ENCODE measurements at places on chromosomes 11 and 22.

- no peak for DNase-seq
These were observed at the start of gene TMEM121B for GRCh38 chr22:17121233-17122195. Gene TMEM121B (minus strand): TSS chr22:17121360. CDS start chr22:17121127, 233 bp downstream.

GRCh38 chr11:120964857-120965256, 59.0 kb upstream of the TBCEL start:
- DNase-seq, result no peak

DNA sequence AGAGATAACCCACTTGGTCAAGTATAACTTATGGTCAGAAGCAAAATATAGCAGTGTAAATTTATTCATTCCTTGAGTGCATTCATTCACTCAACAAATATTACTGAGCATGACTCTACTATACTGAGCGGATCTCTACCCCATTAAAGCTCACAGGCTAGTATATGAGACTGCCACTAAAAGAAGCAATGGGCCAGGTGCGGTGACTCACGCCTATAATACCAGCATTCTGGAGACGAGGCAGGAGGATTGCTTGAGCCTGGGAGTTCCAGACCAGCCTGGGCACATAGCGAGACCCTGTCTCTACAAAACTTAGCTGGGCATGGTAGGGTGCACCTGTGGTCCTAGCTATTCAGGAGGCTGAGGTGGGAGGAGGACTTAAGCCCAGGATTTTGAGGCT, 197.6 kb upstream of the BLID start:
- DNase-seq, result no peak

DNA sequence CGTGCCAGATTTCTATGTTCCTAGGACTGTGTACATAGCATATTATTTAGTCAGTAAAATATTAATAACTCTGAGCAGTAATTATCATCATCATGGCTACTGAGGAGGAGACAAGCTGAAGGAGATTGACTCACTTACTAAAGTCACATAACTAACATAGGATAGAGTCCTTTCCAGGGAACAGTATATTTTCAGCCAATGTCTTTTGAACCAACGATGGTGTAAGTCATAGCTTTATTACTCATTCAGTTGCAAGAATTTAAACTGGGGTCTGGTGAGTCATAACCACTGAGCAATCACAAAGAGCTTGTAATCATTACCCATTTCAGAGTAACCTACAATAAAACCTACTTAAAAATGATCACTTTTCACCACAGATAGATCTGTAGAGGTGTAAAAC, 1564.8 kb upstream of the TENM4 start:
- no peak for DNase-seq

DNA sequence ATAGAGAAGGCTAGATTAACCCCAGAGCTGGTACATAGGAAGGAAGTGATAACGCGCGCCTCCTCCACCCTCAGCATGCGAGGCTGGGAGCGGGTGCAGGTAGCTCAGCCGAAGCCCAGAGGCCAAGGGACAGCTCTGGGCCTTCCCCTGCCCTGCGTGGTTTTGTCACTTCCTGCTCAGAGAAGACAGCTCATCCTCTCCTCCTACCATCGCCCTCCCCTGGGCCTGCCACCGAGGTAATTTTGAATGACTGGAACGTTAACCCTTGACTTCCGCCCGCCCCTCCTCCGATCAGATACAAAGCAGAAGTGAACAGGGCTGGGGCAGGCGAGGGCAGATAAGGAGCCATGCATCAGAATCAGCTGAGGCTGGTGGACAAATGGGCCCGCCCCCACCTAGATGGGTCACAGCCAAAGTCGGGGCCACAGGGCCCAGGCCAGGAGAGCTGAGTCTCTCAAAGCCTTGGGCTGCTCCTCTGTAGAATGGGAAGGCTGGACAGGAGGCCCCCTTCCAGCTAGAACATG, 1.6 kb downstream of the RAC2 start:
- peak; percentile 83 for DNase-seq

DNA sequence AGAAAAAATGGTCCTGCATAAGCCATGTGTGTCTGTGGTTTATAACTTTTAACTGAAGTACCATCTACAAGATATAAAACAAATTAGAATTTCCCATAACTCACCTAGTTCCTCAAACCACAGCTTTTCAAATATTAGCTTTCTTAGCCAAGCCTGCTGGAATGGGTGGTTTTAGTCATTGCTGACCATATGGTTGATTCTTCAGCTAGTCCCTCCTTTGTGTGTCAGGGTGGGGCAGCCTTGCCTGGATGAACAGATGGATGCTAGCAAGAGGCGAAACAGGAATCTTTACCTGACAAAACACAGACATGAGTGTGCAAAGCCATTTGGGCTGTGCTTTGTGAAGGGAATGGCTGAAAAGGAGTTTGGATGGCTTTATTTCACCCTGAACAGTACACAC, 6.9 kb upstream of the B3GNT6 start:
- DNase-seq, result no peak

- DNase-seq, result no peak
These were observed 31.2 kb upstream of the CHORDC1 start for GRCh38 chr11:90254065-90254464.

DNA sequence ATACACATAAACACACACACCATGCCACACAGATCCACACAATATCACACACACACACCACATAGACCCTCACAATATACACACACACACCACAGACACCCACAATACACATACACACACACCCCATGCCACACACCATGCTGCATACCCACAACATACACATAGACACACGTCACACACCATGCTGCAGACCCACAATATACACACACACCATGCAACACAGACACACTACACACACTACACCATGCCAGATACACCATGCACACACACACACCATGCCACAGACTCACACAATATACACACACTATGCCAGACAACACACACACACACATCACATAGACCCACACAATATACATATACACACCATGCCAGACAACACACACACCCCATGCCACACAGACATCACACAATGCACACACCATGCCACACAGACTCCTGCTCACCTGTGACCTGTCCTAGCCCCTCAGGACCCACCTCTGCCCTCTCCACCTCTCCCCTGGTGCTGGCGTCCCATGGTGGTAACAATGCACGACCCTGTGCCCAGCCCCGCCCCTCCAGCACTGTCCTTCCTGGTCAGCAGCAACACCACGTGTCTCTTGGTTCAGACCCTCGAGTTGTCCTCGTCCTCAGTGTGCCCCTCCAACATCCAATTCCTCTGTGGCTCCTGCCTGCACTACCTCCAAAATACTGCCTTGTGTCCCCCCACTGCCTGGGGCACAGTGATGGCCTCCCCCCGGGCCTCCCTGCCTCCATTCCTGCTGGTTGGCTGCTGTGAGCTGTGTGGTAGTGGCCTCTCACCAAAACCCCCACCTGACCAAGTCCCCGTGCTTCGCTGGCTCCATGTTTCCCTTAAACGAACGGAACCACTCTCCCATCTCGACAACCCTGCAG, 23.7 kb upstream of the RFPL3 start:
- no peak for DNase-seq

GRCh38 chr22:31431950-31432349, 32.5 kb downstream of the DRG1 start:
- DNase-seq, result no peak

DNA sequence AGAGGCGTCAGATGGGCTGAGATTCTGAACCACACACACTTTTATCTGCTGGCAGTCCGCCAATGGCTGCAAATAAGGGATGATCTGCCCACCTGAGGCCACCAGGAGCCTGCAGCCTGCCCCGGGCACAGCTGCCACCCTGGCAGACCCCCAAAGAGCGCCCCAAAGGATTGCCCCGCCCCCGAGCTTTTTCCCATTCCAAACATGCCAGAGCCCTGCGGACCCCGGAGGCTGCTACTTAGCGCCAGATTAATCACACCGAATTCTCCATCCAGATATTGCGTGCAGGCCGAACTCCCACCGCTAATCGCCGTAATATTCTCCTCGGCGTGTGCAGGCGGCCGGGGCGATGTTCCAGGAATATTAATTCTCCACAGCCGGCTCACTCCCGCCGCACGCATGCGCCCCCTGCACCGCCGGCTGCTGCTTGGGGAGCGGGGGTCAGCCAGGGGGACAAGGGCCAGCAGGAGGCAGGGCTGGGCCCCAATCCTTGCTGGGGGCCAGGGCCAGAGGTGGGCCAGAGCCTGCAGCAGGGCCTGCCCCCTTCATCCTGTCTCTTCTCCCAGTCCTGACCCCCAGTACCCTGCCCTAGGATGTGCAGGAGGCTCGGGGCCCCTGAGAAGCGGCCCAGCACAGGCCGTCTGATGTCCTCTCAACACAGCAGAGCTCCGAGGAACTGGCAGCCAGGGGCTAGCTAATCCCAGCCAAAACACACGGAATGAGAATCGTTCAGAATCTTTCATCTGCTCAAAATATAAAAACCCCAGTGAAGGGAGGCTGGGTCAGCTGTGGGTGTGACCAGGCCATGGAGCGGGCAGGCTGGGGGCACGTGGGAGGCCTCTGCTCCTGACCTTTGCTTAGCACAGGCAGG, 19.5 kb upstream of the TCF20 start:
- no peak for DNase-seq

GRCh38 chr22:17491090-17491640, 72.1 kb upstream of the SLC25A18 start:
- DNase-seq, result no peak

DNA sequence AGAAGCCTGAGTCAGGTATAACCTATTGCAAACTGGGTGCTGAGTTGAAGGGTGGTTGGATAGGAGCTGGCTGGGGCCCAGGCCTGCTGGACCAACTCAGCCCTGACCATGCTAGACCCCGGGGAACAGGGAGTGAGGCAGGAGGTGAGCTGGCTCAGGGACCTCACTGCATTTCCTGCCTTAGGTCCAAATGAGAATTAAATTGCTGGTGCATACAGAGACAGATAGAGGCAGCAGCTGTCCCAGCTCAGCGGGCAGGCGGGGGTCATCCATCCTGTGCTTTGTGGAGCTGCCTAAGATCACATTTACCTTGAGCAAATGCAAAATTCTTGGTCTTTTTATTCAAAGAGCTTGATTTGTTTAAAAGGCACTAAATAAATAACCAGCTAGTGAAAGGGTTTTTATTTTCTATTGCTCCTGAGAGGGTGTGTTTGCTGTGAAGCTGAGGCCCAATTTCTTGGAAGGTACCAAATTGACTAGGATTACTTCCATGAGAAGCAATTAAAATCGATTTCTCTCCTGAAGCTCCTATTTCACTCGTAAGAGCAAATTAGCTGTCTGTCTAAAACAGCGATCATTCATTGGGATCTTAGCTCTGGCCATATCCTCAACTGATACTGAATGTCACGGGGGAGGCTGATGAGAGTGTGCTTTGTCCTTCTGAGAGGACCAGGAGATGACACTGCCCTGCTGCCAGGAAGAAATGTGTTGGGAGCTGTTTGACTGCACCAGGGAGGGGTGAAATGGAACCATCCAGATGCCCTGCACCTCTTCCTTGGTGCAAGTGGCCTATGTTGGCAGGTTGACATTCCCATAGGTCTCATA, 24.9 kb downstream of the USH1C start:
- no peak for DNase-seq

GRCh38 chr11:10387206-10388083, 67.6 kb upstream of the AMPD3 start:
- DNase-seq, result no peak

DNA sequence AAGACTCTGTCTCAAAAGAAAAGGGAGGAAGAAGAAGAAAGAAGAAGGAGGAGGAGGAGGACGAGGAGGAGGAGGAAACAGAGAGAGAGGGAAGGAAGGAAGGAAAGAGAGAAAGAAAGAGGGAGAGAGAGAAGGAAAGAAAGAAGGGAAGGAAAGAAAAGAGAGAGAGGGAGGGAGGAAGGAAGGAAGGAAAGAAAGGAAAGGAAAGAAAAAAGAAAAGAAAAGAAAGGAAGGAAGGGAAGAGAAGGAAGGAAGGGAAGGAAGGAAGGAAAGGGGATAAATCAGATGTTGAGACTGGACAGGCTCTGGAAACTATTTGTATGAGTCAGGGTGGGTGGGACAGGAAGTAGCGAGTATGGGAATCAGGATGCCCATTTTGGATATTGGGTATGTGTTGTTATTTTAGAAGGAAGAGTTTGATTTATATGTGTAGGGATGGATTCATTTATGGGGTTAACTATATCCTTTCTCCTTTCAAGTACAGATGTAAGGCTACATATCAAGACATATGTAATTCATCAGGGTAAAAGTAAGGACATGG, 6.0 kb upstream of the RPL3 start:
- no peak for DNase-seq

DNA sequence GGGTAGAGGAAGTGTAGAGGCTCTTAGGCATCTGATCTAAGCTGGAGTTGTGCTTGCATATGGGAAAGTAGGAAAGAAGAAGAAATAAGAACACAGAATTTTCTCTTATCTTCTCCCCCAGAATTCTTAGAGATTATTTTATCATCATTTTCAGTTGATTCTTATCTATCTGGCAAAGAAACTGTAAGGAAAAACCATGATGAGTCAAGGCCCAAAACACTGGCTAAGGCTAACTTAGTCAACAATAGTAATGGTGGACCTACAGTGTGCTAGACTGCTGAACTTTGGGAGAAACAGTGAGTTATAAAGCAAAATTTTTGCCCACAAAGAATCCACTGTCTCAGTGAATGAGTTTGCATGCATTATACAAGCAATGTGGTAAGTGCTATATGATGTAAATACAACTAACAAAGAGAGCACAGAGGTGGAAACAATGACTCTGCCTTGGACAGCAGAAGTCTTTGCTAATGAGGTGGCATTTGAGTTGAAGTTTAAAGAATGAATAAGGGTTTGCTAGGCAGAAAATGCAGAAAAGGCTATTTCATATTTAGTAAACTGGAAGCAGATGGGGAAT, 344.5 kb upstream of the PLET1 start:
- no peak for DNase-seq

DNA sequence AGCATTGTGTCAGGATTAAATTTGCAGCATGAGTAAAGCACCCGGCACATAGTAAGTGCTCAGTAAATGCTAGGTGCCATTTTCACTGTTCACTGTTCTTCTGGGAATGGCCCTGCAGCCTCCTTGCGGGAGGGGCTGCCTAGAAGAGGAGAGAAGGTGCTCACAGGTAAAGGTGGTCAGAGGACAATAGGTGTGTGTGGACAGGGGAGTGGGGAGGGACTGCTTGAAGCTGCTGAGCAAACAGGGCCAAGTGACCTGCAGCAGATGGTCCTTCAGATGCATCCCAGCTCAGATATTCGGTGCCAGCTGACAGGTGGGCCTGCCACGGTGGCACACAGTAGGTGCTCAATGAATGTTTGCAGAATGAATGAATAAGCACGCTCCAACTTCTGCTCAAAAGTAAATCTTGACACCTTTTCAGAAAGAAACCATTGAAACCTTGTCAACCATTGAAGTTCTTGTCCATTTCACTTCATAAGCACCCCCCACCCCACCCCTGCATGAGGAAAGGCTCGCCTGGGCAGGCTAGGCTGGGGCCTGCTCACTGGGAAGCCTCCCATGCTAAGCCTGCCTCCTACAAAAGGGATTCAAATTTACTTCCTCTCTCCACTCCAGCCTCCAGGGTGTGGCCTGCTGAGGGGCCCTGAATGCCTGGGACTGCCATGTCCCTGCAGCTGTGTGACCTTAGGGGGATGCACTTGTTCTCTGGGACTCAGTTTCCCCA, 1.6 kb downstream of the KIAA0930 start:
- no peak for DNase-seq

GRCh38 chr11:90343673-90344072, 120.8 kb upstream of the CHORDC1 start:
- DNase-seq, result no peak

GRCh38 chr22:31561238-31561887, 65.0 kb downstream of the SFI1 start:
- DNase-seq, result peak; percentile 46

- peak; percentile 50 for DNase-seq
These were observed 150.5 kb downstream of the FEZ1 start for GRCh38 chr11:125345421-125346178.
